ENCODE measurements at places on chromosomes 13 and 19. TPM values are rescaled to one million over a fixed set of nuclear protein-coding genes. Genes with fewer than 3 reads are reported as not detected.

The OR10H1 gene
- 0.05 TPM for total RNA-seq

The VSTM2B gene
- total RNA-seq = not detected

The DCLK1 gene
- total RNA-seq = 112 TPM

The PLK5 gene
- total RNA-seq = not detected

The PDX1 gene
- total RNA-seq = not detected
